ENCODE measurements at places on chromosomes 11 and 22. TPM values are rescaled to one million over a fixed set of nuclear protein-coding genes. Genes with fewer than 3 reads are reported as not detected.

NFAM1 gene
- not detected for total RNA-seq

DNA sequence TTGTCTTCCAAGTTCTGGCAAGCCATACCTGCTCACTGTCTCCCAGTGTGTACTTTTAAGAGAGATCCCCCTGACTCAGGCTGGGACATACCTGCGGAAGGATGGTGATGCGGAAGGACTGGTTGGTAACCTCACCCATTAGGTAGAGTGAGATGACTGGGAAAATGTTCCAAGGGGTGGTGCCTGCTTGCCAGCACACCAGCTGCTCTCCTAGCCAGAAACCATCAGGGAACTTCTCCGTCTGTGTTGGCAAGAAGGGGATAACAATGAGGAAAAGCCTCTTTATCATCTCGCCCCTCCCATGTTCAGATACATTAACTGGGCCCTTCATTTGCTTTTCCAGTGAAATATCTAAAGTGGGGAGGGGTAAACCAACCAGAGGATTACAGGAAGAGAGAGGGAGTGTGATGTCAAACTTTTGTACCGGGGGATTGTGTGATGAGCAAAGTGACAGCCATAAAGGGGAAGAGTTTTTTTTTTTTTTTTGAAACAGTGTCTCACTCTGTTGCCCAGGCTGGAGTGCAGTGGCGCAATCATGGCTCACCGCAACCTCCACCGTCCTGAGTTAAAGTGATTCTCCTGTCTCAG lies at the start of gene BACE1-AS:
Gene BACE1-AS (plus strand): TSS at position 538 of the 588 bp plus-strand sequence.
- H3K27me3 ChIP-seq: no peaks in the 10 kb centered on the region
- no peaks in the 10 kb centered on the region for H3K4me1 ChIP-seq
- H3K36me3 ChIP-seq: no peaks in the 10 kb centered on the region
- no peak for DNase-seq
- H3K27ac ChIP-seq: no peak within 1 kb of the TSS

HBG1 gene
- total RNA-seq: not detected

GRCh38 chr22:26323013-26323412 lies 106.0 kb upstream of the ASPHD2 start:
- H3K27me3 ChIP-seq: peaks cover 7% of the 10 kb centered on the region
- H3K36me3 ChIP-seq: no peaks in the 10 kb centered on the region
- no peaks in the 10 kb centered on the region for H3K4me1 ChIP-seq

TPCN2 gene
- 16.0 TPM for total RNA-seq
